ENCODE measurements at places on chromosomes 13 and 19.

DNA sequence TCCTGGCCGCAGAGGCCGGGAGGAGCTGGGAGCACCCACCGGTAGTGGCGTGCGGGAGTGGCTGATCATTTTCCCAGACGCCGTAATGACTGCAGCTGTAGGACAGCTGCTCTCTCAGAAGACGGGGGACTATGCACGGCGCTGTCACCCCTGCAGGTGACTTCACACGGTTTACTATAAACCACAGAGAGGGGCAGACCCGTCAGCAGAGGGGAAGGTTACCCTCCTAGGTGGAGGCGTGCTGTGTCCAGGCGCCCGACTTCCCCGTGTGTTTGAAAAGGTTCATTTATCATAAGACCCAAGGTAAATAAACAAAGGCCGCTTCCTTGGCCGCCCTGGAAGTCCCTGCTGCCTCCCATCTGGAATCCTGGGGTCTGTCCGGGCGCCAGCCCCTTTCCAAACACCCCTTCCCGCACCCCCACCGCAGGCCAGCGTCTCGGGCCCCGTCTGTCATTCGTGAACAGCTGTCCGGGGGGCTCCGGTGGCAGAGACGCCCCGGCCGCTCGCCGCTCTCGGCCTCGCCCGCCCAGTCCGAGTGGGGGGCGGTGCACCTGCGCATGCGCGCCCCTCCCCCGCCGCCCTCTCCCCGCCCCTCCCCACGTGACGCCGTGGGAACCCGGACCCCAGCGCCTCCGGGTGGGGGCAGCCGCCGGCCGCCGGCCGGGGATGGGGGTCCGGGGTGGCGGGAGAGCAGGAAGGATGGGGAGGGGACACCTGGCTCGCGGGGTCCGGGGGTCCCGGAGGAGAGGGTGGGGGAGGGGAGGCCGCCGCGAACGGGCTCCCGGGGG, 915 bp downstream of the SHC2 start:
- DNase-seq: peak; percentile 86

GRCh38 chr13:39607876-39608275, 4.9 kb upstream of the LHFPL6 start:
- no peak for DNase-seq

GRCh38 chr13:109776575-109776974, 9.8 kb downstream of the IRS2 start:
- no peak for DNase-seq

DNA sequence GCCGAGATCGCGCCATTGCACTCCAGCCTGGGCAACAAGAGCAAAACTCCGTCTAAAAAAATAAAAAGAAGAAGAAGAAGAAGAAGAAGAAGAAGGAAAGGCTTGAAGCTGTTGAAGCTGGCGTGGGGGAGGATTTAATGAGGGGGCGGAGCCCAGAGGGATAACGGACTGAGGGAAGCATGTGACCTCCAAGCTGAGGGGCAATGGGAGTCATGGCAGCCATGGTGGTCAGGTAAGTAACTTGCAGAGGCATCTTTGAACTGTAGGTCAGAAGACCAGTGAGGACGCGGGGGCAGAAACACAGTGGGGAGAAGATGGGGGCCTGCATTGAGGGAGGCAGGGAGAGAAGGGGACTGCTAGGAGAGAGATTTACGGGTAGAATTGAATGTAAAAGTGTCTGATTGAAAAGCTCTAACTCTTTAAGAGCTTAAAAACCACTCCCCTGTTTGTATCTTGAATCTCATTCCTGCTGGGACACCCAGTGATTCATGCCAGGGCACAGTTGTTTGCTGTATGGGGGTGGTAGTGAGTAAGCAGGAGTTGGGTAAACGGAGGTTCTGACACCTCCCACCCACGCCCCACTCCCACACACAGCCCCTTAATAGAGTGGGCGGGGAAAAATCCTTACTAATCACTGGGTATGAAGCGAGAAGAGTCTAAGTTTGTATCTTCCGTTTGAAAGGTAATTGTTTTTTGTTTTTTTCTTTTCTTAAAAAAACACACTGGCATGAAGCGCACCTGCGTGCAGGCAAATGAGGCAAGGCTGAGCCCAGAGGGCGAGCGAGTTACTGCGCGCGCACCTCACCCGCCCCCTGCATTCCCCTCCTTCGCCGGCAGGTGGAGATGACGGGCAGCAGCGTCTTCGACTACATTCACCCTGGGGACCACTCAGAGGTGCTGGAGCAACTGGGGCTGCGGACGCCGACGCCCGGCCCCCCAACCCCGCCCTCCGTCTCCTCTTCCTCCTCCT, 13.0 kb downstream of the TMEM160 start:
- DNase-seq: peak; percentile 64

- no peak for DNase-seq
Measured at GRCh38 chr13:74977498-74977897, 504.5 kb downstream of the TBC1D4 start.

GRCh38 chr13:48571126-48571913, 38.4 kb upstream of the RCBTB2 start:
- no peak for DNase-seq

DNA sequence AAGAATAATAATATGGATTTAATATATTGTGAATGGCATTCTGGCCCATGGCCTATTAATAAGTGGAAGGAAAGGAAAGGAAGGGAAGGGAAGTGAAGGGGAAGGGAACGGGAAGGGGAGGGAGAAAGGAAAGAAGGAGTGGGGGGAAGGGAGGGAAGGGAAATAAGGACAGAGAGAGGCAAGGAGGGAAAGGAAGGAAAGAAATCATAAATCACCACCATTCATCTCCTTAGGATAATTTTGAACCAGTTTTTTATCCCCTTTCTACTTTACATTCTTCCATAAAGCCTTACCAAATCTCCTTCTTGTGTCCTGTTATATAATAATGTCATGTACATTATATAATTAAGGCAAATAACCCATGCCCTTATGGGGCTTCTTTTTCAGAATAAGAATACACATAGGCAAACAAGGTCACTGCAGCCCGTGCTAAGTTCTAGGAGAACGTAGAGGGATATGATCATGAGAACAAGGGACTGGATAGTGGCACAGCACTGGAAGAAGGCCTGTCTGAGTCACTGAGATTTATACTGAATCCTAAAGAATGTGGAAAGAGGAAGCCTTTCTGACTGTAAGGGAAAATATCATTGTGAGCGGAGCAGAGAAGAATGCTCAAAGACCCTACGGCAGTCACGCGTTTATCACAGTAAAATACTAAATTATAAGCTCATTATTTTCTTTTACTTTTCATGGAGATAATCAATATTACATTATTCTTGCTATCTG, 444.5 kb upstream of the GPC6 start:
- DNase-seq: no peak

GRCh38 chr19:5186293-5187050, 154.1 kb downstream of the PTPRS start:
- DNase-seq: no peak

GRCh38 chr13:110813646-110814624, 100.4 kb downstream of the ING1 start:
- DNase-seq: no peak

DNA sequence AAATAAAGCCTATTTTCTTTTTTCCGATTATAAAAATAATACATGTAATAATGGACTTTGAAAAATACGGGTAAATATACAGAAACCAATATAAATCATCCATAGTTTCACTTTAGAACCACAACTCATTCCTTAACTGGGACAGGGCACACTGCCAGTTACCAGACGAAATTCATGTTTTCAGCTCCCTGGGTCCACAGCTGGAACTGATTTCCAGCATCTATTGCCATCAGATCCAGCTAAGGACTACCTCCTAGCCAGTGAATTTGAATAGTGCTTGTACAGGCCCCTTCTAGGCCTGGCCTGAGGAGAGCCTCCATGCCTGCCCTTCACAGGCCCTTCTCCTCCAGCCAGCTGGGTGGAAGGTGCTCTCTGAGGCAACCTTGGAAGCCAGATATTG, 30.0 kb upstream of the ATP12A start:
- DNase-seq: no peak

DNA sequence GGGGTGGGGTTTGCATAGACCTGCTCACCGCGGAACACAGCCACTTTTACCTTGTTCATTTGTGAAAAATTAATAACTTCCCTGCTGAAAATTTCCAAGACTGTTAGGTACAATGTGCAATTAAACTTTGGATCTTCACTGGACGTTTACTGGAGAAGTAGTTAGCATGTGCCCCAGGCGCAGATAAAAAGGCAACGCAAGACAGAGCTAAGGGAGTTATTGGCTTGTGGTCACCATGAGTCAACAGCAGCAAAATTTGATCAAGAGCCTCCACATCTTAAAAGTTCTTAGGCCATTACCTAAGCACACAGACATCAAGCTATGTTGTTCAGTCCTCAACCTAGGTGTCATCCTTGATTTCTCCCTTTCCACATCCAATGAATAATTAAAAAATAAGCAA, 257.0 kb downstream of the LHFPL6 start:
- DNase-seq: no peak

GRCh38 chr19:45153339-45154063, 7.3 kb downstream of the NKPD1 start:
- peak; percentile 34 for DNase-seq

GRCh38 chr13:74461011-74461410, 326.8 kb upstream of the KLF12 start:
- no peak for DNase-seq

- no peak for DNase-seq
Measured at GRCh38 chr13:25902891-25903341, 148.9 kb downstream of the SHISA2 start.

- no peak for DNase-seq
Measured at GRCh38 chr13:92649140-92649813, 577.3 kb upstream of the GPC6 start.

DNA sequence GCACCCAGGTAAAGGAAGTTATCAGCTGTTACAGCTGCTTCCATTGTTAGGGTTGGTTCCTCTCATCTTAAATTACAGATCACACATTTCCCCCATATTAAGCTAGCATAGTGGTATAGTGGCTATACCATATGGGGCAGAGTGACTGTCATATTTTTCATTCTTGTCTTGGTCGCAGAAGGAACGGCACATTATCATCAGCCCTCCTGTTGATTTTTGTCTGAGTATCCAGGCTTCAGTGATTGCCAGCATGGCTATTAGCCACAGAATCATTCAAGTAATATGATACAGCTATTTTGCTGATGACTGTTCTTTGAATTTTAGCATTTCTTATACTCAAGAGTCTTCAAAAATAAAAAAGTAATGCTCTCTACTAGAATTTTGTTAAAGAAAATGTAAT, 240.9 kb downstream of the LIG4 start:
- peak; percentile 47 for DNase-seq

- DNase-seq: peak; percentile 10
Measured at GRCh38 chr19:52922841-52923777, at the start of gene ZNF888. ZNF888 (minus strand) TSS chr19:52923428; CDS start chr19:52917873, 5,555 bp downstream.

GRCh38 chr13:94464771-94465170, 14.7 kb downstream of the DCT start:
- DNase-seq: no peak

GRCh38 chr13:42189061-42189460, 82.9 kb upstream of the AKAP11 start:
- no peak for DNase-seq

DNA sequence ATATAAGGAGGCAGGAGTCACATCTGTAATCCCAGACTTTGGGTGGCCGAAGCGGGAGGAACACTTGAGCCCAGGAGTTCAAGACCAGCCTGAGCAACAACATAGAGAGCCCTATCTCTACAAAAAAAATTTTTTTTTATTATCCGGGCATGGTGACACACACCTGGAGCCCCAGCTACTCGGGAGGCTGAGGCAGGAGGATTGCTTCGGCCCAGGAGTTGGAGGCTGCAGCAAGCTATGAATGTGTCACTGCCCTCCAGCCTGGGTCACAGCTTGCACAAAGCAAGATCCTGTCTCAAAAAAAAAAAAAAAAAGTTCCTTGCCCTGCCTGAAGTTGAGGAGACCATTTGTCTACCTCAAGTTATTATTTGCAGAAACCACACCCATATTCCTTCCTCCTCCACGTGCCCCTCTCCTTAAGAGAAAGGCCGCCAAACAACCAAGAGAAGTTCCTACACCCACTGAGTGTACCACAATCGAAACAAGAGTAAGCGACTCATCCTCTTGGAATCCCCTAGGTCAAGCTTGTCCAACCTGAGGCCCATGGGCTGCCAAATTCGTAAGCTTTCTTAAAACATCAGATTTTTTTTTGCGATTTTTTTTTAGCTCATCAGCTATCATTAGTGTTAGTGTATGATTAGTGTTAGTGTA, 2.2 kb downstream of the ABCC4 start:
- DNase-seq: no peak

DNA sequence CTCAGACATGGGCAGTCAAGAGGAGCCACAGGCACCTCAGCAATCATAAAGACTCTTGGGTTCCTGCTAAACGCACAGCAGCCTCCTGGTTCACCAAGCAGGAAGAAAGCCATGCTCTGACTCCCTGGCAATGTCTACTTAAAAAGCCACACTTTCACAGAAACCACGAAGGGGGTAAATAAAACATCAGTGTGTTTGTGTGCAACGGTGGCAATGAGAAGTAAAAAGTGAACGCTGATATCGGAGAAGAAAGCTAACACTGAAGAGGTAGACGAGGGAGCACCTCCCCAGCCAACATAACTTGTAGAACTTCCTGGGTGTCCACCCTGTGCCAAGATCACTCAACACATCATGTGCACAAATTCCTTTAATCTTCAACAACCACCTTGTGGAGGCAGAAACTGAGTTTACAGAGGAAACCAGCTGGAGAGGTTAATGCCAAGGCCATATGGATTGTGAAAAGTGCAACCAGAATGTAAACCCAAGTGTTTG, 30.2 kb downstream of the HSPH1 start:
- DNase-seq: no peak

DNA sequence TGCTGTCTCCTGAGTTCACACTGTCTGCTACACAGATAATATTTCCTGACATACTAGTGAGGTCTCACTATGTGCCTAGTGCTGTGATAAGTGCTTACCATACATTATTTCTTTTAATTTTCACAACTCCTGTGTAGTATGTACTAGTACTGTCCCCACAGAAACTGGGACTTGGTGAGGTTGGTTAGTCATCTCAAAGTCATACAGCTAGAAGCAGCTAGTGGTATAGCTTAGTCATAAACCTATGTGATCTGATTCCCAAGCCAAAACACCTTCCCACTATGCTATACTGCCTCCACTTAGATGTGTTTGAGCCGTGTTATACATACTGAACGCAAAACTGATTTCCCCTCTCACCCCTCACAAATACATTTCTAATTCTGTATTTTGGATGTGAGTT, 10.5 kb downstream of the MTMR6 start:
- DNase-seq: no peak

- DNase-seq: no peak
Measured at GRCh38 chr13:110916301-110917142, 1.7 kb upstream of the ANKRD10 start.

DNA sequence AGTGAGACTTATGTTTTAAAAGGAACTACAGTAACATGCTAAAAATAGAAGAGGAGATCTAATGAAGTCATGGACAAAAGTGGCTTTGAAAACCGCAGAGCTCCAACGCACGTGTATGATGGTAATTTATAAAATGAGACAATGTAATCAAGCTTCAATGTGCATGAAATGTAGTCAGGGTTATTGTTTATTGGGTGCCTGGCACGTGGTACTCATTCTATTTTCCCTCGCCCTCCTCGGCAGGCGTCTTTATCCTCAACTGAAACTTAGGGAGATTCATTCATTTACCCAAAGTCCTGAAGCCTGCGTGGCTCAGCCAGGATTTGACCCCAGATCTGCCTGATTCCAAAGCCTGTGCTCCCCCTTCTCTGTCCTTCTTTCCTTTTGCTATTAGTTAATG, 79.8 kb downstream of the CHST8 start:
- DNase-seq: no peak

GRCh38 chr19:36136964-36137686, 2.7 kb upstream of the CAPNS1 start:
- DNase-seq: no peak

Data from NCI-H1417 treated with DMSO at 0.1 percent for 48 hours (cell line).